ENCODE measurements at places on chromosomes 7 and 10.

GRCh38 chr10:77027576-77027975 is 610.0 kb downstream of the KCNMA1 start:
- no peak for DNase-seq

- DNase-seq, result no peak
Observed at GRCh38 chr10:69710008-69710888, 80.2 kb downstream of the FAM241B start.

DNA sequence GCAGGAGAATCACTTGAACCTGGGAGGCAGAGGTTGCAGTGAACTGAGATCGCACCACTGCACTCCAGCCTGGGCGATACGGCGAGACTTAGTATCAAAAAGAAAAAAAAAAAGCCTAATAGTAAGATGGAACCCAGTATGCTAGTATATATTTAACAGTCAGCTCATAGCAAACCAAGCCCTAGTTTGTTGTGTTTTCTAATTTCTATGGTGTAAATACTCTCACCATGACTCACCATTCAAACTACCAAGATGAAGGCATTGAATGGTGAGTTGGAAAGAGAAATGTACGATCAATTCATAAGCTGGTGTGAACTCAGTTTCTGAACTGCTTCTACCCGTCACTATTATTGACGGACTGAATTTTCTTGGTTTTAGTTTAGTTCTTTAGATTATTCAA is 173.7 kb upstream of the KAT6B start:
- DNase-seq, result no peak

DNA sequence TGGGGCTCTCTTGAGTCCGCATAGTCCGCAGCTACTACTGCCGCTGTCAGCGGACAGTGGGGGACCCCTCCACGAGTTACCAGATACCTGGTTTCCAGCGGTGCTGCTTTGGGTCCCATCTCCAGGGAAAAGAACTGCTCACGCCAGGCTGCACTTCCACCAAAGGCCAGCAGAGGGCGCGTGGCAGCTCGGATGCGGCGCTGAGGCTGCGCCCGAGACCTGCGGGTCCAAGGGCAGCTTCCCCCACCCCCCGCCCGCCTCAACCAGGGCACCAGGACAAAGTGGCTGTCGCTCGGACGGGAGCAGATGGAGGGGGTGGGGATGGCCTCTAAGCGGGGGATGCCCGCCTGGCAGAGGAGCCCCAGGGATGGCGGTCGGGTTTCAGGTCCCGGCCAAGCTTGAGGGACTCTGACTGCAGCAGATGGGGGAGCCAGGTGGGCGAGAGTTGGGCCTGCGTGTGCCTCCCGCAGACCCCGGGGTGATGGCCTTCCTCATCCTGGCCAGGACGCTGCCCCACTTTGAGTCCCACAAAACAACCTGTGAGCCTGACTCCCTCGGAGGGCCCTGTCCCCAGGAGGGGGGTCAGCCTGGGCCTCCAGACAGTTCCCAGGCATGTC is 23.8 kb upstream of the ZNF735 start:
- peak; percentile 36 for DNase-seq

DNA sequence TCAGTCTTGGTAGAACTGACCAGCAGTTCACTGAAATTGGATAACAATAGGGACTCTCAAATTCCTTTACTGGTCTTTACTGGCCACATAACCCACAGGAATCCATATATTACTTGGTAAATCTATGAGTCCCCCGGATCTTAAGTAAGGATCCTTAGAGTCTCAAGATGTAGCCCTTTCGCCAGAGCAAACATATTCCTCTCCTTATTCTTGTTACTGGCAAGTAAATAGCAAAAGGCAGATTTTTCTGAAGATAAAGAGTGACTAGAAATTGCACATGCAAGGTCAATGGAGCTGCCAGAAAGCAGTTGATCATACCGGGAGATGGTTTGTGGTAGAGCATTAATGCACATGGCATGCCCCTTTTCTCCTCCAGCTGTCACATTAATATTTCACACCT is 283.0 kb downstream of the HDAC9 start:
- DNase-seq, result no peak

GRCh38 chr10:34351161-34351560 is 463.9 kb downstream of the PARD3 start:
- DNase-seq, result no peak

- DNase-seq, result no peak
Observed at GRCh38 chr10:110762849-110763211, 108.9 kb upstream of the PDCD4 start.

DNA sequence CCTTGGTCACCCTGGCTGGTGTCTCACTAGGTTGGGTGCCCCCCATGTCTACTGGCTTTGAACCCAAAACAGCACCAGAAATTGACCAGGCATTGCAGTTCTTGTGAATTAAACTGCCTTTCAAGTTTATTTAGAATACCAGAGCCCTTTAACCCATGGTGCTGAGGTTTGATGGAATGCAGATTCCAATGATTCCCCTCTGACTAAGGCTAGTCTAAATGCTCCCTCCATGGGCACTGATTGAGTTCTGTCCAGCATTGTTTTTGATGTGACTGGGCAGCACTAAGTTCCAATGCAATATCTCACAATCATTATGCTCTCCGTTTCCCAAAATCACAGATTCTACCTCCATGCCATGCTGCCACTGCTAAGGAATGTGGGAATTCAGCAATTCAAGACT is 1047.4 kb upstream of the LRRN3 start:
- DNase-seq, result no peak

- no peak for DNase-seq
Observed at GRCh38 chr10:1440897-1441296, 296.4 kb downstream of the ADARB2 start.

GRCh38 chr10:98516352-98516751 is 69.6 kb upstream of the HPS1 start:
- no peak for DNase-seq

DNA sequence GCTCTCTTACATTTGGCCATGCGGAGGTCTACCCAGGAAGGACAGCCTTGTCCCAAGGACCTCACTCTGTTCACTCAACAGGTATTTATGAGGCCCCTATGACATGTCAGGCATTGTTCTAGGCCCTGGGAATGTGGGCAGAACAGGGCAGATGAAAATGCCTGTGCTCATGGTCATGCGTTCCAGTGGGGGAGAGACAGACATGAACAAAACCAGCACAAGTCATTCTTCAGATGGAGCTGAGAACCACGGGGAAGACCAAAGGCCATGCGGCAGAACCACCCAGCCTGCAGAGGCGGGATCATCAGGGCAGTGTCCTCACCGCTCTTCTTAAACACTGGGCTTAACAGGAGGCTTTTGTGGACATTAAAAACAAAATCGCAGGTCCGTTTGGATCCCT is 636.1 kb downstream of the SDK1 start:
- DNase-seq, result no peak

DNA sequence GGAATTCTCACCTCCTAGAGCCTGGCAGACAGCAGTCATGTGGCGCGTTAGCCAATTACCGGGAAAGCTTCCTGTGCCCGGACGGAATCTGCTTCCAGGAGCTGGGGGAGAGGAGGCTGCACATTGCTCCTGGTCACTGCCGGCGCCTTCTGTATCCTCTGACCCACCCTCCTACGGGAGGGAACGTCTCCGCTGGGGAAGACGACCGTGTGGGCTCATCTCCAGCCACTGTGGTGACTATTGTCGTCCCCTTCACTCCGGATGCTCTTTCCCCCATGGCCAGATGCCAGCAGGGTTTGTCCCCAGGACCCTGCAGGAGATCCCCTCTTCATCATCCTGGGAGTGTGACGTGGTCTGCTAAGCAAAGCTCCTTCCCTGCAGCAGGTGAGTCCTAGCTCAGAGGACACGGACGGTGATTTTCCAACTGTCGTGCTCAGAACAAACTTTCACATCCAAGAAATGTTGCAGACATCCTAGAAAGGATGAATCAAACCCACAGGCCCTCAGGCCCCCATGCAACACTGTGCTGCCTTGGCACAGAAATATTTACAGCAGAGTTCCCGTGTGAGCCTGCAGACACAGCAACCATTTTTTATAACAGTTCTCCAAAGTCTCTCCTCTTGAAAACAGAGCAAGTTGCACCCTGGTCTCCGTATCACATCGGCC is 29.6 kb upstream of the FAM20C start:
- DNase-seq, result no peak

DNA sequence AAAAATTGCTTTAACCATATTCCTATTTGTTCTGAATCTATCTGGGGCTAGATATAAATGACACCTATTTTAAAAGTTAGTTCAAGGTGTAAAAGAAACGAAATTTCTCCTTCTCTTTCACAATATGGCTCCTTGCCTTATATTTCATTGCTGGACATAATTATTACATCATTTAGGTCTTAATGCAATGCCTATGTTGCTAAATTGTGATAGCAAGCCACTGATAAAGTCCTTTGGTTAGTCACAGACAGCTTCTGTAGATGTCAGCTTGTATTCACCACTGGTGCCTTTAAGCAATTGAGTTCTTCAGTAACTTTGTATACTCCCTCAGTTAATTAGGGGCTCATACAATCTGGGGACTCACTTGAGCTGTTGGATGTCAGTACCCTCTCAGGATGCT is 1236.6 kb downstream of the GATA3 start:
- no peak for DNase-seq

DNA sequence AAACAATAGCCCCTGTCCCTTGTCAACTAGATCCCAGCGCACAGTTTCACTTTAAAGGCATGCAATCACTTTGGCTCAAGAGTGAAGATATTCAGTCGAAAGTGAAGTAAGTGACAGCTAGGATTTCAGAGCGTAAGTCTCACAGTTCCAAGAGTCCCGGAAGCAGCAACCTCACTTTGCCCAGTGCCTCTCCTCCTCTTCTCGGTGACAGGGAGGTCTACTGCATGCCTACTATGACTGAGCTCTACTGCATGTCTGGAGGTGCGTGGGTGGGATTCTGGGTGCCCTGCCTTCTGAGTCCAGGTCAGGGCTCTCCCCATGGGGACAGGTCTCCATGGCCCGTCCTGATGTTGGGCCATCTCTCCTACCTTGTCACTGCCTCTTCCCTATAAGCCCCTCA is 17.0 kb downstream of the PRKCQ start:
- no peak for DNase-seq

DNA sequence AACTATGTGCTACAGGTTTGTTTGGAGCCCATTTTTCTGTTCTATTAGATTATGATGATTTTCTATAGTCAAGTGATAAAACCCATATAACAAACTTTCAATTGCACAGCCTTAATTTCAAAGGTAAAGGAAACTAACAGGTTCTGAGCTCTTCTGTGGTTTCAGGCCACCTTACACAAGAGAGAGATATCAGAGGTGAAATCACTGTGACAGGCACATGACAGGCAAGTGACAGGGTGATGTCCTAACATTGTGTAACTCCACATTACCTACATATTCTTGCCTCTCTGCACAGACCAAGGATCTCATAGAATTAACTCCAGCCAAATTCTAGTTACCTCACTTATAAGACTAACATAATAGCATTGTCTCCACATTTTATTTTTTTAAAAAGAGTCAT is 35.0 kb downstream of the ZNF22 start:
- DNase-seq, result no peak

- DNase-seq, result no peak
Observed at GRCh38 chr10:115861864-115862263, 411.1 kb downstream of the GFRA1 start.

DNA sequence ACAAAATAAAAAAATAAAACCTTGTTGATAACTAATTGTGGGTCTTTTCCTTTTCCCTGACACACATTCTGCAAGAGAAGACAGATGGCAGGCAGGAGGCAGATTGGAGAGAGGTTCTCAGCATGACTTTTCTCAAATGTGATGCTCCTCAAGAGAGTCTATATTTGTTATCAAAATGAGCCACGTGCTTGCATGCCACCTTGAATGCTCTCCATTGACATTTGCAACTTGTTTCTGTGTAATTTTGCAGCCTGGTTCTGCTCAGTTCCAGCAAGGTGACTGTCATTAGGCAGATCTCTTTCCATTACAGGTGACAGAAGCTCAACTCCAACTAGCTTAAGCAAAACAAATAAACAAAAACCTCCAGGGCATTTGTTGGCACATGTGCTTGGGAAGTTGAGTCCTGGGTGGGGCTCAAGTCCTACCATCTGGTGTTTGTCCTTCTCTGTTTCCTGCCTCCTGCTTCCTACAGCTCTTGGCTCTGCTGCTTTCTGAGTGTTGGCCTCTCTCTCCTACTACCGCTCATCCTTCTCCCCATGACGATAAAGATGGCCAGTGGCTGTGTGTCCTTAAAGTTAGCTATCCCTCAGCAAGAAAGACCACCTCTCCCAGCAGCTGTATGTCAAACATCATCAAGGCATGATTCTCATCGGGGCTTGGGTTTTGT is 56.7 kb downstream of the GRK5 start:
- no peak for DNase-seq

- peak; percentile 79 for DNase-seq
Observed at GRCh38 chr10:78964952-78965633, 103.7 kb upstream of the ZMIZ1 start.

DNA sequence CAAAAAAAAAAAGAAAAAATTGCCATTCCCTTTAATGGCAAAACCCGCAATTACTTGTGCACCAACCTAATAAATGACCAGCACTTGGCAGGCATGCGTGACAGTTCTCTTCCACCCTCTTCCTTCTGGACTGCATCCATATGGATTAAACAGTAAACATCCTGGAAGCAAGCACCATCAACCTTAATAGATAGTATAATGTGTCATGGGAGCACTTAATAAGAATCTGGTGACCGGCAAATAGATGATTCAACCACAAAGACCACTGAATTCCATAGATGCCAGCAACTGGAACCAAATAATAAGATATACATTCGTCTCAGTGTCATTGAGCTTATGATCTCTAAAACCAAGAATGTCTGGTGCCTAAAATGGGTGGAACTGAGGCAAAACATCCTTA is 610.2 kb downstream of the CALN1 start:
- DNase-seq, result no peak

GRCh38 chr7:50962962-50963374 is 180.3 kb upstream of the GRB10 start:
- DNase-seq, result no peak

GRCh38 chr10:60828489-60828852 is 50.2 kb downstream of the CDK1 start:
- DNase-seq, result no peak

DNA sequence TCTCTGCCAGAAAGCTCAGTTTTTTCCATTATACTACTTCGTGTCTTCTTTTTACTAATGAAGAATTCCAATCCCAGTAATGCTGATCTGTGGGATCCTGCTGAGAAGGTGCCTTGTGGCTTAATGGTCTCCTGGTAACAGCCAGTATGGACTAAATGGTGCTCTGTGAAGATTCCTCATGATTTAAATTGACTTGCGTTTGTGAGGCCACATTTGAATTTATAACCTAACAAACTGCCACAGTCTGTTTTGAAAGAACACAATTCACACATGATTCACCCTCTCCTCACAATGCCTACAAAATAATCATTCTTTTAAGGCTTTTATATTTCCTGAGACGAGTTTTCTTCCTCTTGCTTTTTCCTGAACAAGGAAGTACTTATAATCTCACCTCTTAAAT is 140.0 kb downstream of the MBL2 start:
- DNase-seq, result no peak

- no peak for DNase-seq
Observed at GRCh38 chr10:46304062-46304461, 17.3 kb downstream of the ANTXRL start.

DNA sequence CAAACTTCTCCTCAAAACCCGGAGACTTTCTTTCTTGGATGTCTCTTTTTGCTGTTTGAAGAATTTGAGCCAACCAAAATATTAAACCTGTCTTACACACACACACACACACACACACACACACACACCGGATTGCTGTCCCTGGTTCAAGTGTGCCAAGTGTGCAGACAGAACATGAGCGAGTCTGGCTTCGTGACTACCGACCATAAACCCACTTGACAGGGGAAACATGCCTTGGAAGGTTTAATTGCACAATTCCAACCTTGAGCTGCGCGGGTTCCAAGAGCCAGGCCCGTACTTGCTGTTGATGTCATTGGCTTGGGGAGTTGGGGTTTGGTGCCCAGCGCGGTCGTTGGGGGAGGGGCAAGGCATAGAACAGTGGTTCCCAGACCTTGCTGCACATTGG is 1.7 kb downstream of the EGFR start:
- no peak for DNase-seq

Data from SK-N-DZ (cell line).